ENCODE measurements at places on chromosomes 3 and 15.

DNA sequence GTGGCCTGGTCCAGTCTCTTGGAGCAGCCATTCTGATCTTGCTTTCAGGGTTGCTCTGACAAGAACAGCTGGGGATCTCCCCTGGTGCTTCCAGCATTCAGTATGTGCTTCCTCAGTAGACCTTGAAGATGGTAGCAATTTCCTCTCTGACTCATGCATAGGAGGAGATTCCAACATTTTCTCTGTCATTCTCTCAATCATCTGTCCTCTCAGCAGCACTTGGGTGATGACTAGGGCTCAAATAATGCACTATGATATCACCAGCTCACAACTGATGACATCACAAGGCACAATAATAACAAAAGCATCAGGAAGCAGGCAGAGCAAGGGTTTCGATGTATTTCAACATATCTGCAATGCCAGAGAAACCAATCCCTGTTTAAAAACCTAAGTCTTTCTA, 52.7 kb downstream of the NFKBIZ start:
- H3K27ac ChIP-seq, result peak overlapping the region; percentile 91
- peaks cover 12% of the 10 kb centered on the region for H3K36me3 ChIP-seq
- H3K27me3 ChIP-seq, result no peaks in the 10 kb centered on the region
- DNase-seq, result peak; percentile 93

GRCh38 chr3:195044411-195044810, 226.5 kb downstream of the XXYLT1 start:
- peaks cover 15% of the 10 kb centered on the region for H3K27me3 ChIP-seq
- no peak overlapping the region for H3K4me3 ChIP-seq
- no peaks in the 10 kb centered on the region for H3K4me1 ChIP-seq
- H3K27ac ChIP-seq, result no peak overlapping the region
- no peak for DNase-seq

DNA sequence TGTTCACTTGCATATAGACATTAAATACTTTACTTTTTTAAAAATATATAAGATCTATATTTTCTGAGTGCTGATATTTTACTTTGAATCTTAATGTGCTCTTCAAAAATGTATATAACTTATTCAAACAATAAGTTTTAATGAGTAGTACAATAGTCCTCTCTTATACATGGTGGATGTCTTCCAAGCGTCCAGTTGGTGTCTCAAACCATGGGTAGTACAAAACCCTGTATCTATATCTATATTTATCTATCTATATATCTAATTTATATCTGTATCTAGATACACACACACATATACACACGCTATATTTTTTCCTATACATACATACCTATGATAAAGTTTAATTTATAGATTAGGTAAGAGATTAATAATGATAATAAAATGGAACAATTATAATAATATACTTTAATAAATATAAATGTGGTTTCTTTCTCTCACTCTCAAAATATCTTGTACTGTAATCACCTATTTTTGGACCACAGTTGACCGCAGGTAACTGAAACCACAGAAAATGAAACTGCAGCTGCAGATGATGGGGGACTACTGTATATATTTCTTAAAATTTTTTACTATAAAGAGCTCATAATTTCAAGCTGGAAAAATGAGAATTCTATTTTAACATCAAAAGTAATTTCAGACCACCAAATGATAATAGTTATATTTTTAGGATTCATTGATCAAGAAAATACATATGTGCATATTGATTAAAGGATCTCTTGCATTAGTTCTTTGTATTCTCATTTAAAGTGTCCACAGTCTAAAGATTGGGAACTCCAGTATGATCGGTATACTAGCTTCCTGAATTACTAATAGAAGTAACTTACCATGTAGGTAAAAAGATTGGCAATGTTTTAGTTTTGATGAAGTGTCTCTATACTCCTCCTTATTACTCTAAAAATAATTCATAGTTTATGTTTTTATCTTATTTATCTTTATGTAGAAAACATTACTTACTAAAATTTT, 215.1 kb upstream of the MLF1 start:
- no peak overlapping the region for H3K4me3 ChIP-seq
- H3K4me1 ChIP-seq, result no peaks in the 10 kb centered on the region
- H3K27ac ChIP-seq, result no peak overlapping the region
- H3K36me3 ChIP-seq, result 0 out of 2 replicates have a peak, but pooled peaks cover 5% of the 10 kb centered on the region

DNA sequence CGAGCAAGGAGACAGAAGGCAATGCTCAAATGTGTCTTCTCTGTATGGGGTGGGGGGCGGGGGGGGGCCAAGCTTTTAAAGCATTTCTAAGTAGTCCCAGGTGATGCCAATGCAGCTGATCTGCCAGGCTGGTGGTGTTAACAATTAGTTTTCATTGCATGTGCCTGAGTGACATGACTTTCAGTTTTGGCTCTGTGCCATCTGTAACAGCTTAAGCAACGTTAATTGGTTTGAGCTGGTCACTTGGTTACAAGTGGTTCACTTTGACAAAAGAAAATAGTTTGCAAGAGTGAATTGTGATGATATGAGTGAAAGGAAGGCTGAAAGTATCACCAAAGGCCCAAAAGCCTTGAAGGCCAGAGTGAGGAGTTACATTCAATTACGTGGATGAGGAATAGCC, 26.4 kb upstream of the LRIG1 start:
- peaks cover 13% of the 10 kb centered on the region for H3K27me3 ChIP-seq
- H3K4me3 ChIP-seq, result no peak overlapping the region
- no peaks in the 10 kb centered on the region for H3K4me1 ChIP-seq
- H3K27ac ChIP-seq, result no peak overlapping the region

DNA sequence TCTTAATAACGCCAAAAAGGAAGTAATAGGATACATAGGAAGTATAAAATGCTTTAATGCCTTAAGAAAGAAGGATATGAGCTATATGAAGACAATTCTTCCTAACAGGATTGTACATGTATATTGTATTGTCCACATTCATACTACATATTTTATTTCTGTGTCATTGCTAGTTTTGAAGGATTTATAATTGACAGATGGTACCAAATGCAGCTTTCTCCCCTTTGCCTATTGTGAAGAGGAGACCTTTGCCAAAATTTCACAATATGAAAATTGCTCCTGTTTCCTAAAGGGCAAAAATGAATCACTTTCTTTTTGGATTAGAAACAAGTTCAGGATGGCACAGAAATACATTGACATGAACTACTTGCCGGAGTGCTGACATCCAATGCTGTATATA, 34.8 kb upstream of the EOMES start:
- H3K36me3 ChIP-seq, result no peaks in the 10 kb centered on the region
- H3K27me3 ChIP-seq, result peaks cover 9% of the 10 kb centered on the region
- no peak for DNase-seq
- no peak overlapping the region for H3K27ac ChIP-seq
- H3K4me1 ChIP-seq, result peaks cover 8% of the 10 kb centered on the region

Data from HFFc6 (cell line).